Endothelial cell of umbilical vein (primary cell): ENCODE measurements at places on chromosomes 6 and 20.
A peak's percentile ranks its signal among the peaks of the same experiment; 100 is the strongest.

DNA sequence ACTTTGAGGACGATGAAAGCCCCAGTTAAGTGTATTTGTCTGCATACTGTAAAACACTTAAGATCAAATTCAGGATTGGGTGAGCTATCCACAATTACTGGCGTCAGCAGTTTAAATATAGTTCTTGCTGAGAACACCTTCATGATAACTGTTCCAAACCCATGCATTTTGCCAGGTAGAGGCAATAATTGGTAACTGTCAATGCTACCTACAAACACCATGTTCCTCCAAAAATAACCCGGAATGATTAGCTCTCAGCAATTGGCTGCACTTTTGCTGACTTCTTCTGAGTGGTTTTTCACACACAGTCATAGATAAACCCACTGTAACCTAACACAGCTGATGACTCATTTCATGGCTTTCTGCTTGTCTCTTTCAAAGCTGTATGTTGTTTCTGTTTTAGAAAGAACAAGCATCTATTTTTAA, 1358.6 kb upstream of the GJE1 start:
- no peak overlapping the region for H3K4me3 ChIP-seq
- DNase-seq, result peak; percentile 82
- peaks cover 18% of the 10 kb centered on the region for H3K4me1 ChIP-seq

DNA sequence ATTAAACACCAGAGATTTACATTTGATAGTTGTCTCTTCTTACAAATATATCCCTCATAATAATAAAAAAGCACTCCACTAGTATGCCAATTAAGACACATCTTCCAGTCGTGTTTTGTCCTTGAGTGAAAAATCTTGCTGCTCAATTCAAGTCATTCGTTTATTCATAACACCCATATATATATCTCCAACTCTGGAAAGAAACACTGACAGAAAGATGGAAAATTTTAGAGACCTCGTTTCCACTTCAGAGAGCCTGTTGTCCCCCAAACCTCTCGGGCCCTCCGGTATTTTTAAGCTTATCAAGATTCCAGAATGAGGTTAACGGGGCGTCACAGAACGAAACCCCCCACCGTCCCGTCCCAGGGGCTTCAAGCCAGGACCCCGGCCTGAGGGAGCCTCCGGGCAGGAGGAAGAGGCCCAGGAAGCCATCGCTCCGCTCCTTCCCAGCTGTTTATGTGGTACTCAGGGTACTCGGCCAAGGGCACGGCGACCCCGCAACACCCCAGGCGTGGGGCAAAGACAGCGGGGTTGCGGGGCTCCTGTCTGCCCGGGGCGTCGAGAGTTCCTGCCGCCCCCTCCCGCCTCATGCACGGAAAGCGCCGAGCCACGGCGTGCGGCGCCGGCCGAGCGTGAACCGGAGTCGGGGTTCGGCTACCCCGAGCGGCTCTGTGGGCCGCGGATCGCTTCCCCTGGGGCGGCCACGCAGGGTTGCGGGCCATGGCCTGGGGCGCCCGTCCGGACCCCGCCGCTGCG, 623 bp upstream of the SNX9 start:
- H3K4me3 ChIP-seq, result peak overlapping the region; percentile 42
- peak; percentile 24 for DNase-seq
- H3K27me3 ChIP-seq, result no peaks in the 10 kb centered on the region
- H3K36me3 ChIP-seq, result no peaks in the 10 kb centered on the region
- H3K4me1 ChIP-seq, result peaks cover 32% of the 10 kb centered on the region
- peak overlapping the region; percentile 55 for H3K27ac ChIP-seq

DNA sequence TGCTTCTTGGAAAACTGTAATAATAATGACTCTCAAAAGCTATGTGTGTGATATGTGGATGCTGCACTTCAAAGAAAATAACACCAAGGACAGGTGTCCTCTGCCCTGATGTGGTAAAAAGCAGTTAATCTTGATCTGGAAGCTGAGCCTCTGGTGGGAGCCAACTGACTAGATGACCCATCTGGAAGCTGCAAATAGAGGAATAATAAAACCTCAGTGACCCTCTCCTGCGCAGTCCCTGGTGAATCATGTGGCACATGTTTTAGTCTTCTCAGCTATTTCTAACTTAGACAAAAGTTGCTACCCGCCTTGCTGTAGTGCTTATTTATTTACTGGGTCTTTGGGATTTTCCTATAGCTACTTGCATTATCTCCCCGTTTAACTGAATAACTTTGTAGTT, 47.3 kb downstream of the TP53INP2 start:
- H3K4me1 ChIP-seq, result no peaks in the 10 kb centered on the region
- peaks cover 6% of the 10 kb centered on the region for H3K36me3 ChIP-seq

GRCh38 chr6:56297022-56297989, 49.9 kb upstream of the COL21A1 start:
- no peak overlapping the region for H3K27ac ChIP-seq
- peak; percentile 39 for DNase-seq
- no peaks in the 10 kb centered on the region for H3K27me3 ChIP-seq
- no peaks in the 10 kb centered on the region for H3K36me3 ChIP-seq

DNA sequence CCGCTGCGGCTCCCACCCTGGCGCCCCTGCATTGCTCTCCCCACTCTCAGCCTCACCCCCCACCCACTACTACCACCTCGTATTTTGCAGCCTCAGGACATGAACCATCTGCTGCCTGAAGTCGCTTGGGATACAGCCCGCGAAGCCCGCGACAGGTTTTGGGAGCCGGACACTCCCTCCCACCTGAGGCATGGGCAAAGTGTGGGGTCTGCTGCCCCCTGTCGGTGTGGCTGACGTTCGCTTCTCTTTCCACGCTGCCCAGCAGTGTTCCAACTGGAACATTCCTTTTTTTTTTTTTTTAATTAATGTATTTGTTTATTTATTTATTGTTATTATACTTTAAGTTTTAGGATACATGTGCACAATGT, 15.3 kb upstream of the LPA start:
- no peaks in the 10 kb centered on the region for H3K27me3 ChIP-seq
- H3K36me3 ChIP-seq, result no peaks in the 10 kb centered on the region
- no peak overlapping the region for H3K27ac ChIP-seq
- H3K4me3 ChIP-seq, result no peak overlapping the region
- no peaks in the 10 kb centered on the region for H3K4me1 ChIP-seq
- no peak for DNase-seq

DNA sequence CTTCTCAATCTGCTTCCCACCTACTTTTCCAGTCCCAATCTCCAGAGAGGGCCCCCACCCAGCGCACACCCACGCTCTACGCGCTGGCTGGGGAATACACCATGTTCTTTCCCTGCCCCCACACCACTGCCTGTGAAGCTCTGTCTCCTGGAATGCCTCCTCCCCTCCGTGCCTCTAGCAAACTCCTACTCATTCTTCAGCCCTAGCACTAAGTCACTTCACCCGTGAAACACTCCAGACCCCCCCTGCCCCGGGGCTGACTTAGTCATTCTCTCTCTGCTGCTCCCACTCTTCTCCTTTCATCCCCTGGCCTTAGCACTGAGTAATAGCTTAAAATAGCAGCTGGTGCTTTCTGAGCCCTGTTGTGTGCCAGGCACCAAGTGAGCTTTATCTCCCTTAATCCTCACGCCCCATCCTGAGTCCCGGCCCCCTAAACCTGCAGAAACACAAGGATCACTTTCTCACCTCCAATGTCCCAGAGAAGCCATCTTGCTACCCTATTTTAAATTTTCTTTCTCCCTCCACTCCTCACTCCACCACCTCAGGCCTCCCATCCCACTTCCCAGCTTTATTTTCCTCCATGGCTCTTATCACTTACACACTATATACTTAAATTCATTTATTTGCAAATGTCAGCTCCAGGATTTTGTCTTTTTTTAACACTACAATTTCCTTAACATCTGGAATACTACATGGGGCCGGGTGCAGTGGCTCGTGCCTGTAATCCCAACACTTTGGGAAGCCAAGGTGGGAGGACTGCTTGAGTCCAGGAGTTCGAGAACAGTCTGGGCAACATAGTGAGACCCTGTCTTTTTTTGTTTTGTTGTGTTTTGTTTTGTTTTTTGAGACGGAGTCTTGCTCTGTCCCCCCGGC, 6.3 kb upstream of the PARD6B start:
- H3K27ac ChIP-seq, result no peak overlapping the region
- no peak for DNase-seq
- H3K4me1 ChIP-seq, result no peaks in the 10 kb centered on the region
- H3K36me3 ChIP-seq, result no peaks in the 10 kb centered on the region
- peaks cover 12% of the 10 kb centered on the region for H3K27me3 ChIP-seq

DNA sequence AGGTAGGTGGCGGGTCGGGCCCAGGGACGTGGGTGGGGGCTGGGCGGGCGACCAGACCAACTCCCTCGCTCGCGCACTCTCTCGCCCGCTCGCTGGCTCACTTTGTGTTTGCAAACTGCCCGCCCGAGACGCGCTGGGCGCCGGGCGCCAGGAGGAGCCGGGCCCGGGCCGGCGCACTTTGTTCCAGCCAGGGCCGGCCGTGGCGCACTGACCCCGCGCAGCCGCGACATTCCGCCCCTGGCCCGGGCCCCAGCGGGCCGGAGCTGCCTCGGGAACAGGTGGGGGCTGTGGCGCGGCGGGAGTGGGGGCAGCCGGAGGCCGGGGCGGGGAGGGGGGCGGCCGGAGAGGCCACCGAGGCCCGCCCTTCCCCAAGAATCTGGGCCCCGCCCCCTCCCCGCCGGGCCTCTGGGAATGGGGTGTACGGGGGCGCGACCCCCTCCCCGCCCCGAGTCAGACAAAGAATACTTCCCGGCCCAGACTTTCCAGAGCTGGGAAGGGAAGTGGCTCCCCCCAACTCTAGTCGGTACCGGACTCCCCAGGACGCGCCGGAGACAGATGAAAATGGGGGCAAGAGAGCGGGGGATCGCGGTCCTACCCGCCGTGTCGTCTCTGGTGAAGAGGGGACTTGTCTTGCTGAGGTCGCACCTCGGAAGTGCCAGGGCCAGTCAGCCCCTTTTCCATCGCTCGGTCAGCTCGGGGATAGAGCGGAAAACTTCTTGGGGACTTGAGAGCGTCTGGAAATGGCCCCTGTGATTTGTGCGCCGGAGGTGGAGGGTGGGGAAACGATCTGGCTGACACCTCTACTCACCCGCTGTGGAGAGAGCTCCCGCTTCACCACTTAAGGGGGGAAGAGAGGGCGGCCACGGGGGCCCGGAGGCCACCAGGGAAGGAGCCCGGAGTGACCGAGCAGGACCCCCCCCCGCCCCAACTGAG, 951 bp downstream of the FOXP4 start:
- no peaks in the 10 kb centered on the region for H3K36me3 ChIP-seq
- H3K4me1 ChIP-seq, result peaks cover 14% of the 10 kb centered on the region
- no peak overlapping the region for H3K27ac ChIP-seq
- DNase-seq, result peak; percentile 31
- H3K27me3 ChIP-seq, result no peaks in the 10 kb centered on the region
- H3K4me3 ChIP-seq, result peak overlapping the region; percentile 68

DNA sequence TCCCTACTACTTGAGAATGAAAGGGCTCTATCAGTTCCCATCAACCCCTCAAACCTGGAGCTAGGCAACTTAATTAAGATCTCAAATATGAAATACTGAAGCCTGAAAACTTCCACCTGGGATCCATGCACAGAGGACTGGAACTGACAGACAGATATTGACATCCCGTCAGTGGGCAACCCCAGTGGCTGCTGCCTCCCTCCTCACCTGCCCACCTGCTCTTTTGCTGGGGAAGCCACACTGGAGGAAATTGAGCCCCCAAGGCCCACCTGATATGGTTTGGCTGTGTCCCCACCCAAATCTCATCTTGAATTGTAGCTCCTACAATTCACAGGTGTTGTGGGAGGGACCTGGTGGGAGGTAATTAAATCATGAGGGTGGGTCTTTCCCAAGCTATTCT, 192.8 kb downstream of the LRFN2 start:
- no peaks in the 10 kb centered on the region for H3K27me3 ChIP-seq
- no peak overlapping the region for H3K4me3 ChIP-seq
- H3K4me1 ChIP-seq, result no peaks in the 10 kb centered on the region

- no peak for DNase-seq
- no peaks in the 10 kb centered on the region for H3K36me3 ChIP-seq
- no peaks in the 10 kb centered on the region for H3K27me3 ChIP-seq
- H3K4me1 ChIP-seq, result peaks cover under 1% of the 10 kb centered on the region
Measured at GRCh38 chr20:25538838-25539665, 46.3 kb downstream of the NINL start.

- H3K4me3 ChIP-seq, result no peak overlapping the region
- no peaks in the 10 kb centered on the region for H3K4me1 ChIP-seq
- peak; percentile 36 for DNase-seq
- H3K27ac ChIP-seq, result no peak overlapping the region
Measured at GRCh38 chr20:11716239-11716944, 201.3 kb upstream of the BTBD3 start.

DNA sequence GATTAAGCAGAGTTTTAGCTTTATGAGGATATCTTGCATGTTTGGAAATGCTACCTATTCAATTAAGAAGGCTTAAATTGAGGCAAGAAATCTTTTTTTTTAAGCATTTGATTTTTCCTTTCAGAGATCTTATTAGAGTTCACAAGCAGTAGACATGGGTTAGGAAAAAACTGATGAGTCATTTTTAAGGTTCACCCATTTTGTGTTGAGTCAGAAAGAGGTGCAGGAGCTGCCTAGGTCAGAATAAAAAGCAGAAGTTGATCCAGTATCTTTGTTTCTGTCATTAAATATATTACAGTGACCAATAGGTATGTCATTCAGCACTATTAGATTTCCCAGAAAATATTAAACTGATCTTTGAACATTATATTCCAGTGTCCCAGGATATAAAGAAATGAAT, 306.8 kb downstream of the LMBRD1 start:
- DNase-seq, result no peak
- no peaks in the 10 kb centered on the region for H3K27me3 ChIP-seq
- H3K4me3 ChIP-seq, result no peak overlapping the region
- no peaks in the 10 kb centered on the region for H3K4me1 ChIP-seq
- no peaks in the 10 kb centered on the region for H3K36me3 ChIP-seq

DNA sequence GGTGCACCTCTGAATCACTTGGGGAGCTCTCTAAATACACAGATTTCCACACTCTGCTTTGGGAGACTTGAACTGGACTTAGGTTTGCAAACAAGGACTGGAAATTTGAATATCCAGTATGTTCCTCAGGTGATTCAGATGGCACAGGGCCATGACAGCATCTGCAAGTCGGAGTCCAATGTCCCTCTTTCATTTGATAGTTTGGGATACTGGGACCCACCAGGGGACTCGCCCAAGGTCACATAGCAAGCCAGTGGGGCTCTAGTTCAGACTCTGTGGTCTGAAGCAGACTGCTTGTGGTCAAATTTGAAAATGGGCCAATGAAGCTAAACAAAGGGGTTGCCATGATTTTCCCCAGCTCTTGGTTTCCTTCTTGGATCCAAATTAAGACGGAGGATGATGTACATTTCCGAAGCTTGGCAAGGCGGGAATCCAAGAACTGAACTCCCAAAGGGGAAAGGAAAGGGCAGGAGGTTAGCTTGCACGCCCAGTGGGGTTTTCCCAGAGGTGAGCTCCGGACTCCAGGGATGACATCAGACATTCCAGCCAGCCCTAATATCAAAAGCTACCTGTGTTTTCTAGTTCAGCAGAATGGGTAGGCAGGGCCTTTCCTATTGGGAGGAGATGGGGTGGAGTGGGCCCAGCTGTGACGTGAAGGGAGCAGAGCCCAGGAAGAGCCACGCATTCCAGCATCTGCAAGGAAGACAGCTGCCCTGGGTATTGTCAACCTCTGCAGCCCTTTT, 3.4 kb upstream of the SYS1 start:
- peaks cover 45% of the 10 kb centered on the region for H3K4me1 ChIP-seq
- no peaks in the 10 kb centered on the region for H3K27me3 ChIP-seq
- H3K36me3 ChIP-seq, result no peaks in the 10 kb centered on the region
- peak; percentile 67 for DNase-seq
- H3K27ac ChIP-seq, result peak overlapping the region; percentile 91

- peak; percentile 55 for DNase-seq
- H3K27me3 ChIP-seq, result peaks cover 3% of the 10 kb centered on the region
- peaks cover 11% of the 10 kb centered on the region for H3K4me1 ChIP-seq
- no peak overlapping the region for H3K4me3 ChIP-seq
- no peak overlapping the region for H3K27ac ChIP-seq
- no peaks in the 10 kb centered on the region for H3K36me3 ChIP-seq
Measured at GRCh38 chr20:37543828-37544227, 16.2 kb upstream of the BLCAP start.
